A172 (cell line): ENCODE measurements at places on chromosomes 6 and 20. TPM values are rescaled to one million over a fixed set of nuclear protein-coding genes. Genes with fewer than 3 reads are reported as not detected.
A peak's percentile ranks its signal among the peaks of the same experiment; 100 is the strongest.

SALL4 gene
- 0.02 TPM in 1 of 2 replicates, not detected in the other for total RNA-seq

ADAM33 gene
- total RNA-seq: not detected in 2 replicates

MYB gene
- total RNA-seq: 1.2 and 4.1 TPM in 2 replicates

DCDC2 gene
- total RNA-seq: 0.55 and 0.62 TPM in 2 replicates

VWA7 gene
- total RNA-seq: 0.60 and 3.2 TPM in 2 replicates

KIF25 gene
- not detected in 2 replicates for total RNA-seq

HSPA12B gene
- total RNA-seq: not detected in 2 replicates

KHDRBS2 gene
- not detected in 2 replicates for total RNA-seq

PRR18 gene
- 0.14 and 0.24 TPM in 2 replicates for total RNA-seq

GRCh38 chr6:122751326-122751725 lies 28.2 kb upstream of the FABP7 start:
- DNase-seq: no peak

- no peak for DNase-seq
These were observed 61.9 kb upstream of the JARID2 start for GRCh38 chr6:15183979-15184378.

DNA sequence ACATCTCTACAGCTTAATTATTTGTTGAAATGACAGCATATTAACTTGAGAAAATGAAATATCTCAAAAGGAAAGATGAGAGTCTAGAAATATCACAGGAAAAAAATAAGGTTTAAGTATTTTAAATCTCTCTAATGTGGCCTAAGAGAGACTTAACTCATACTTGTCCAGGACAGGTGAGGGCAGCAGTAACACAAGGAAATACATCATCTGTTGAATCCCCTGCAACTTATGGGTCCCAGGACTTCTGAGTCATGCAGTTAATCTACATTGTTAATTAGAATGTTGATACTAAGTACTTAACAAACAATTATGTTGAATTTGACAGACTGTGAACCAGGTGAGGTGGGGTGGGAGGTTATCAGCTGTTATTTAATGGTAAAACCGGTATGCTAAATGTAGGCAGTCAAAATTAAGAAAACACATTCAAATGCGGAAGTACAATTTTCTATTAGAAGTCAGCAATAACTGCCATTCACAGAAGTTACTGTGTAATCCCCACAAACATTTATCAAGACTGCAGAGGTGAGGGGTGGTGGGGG lies 87.9 kb downstream of the CEP57L1 start:
- no peak for DNase-seq

- peak; percentile 32 for DNase-seq
These were observed 56.0 kb downstream of the OTOR start for GRCh38 chr20:16803965-16804792.

- DNase-seq: peak; percentile 83
These were observed 10.9 kb downstream of the ZNF217 start for GRCh38 chr20:53582574-53583351.

DNA sequence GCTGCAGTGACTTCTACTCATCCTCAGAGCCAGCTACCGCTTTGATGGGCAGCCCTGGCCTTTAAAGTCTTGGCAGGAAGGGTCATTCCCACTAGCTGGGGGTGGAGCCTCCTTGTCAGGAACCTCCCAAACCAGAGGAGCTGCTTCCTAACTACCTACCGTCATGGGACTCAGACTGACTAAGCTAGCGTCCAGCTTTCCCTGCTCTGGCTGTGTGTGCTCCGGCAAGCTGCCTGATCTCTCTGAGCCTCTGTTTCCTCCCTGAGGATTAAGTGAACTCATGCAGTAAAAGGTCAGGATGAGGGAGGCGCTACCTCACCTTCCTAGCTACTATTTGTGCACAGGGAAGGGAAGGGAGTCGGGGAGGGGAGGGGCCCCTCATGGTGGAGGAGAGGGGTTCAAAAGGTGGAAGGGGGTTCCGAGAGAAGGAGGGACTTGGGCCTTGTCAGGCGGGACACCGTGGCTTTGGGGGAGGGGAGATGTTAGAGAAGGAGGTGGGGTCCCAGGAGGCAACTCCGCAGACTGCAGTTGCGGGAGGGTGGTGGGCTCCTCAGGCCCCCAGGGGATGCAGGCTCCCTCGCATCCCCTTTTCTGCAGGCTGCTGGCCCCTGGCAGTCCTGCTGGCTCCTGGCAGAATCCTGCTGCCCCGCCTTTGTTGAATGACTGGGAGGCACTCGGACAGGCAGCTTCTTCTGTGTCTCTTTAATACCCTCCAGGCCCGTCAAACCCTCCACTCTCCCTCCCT lies 9.8 kb downstream of the DUSP15 start:
- no peak for DNase-seq

DNA sequence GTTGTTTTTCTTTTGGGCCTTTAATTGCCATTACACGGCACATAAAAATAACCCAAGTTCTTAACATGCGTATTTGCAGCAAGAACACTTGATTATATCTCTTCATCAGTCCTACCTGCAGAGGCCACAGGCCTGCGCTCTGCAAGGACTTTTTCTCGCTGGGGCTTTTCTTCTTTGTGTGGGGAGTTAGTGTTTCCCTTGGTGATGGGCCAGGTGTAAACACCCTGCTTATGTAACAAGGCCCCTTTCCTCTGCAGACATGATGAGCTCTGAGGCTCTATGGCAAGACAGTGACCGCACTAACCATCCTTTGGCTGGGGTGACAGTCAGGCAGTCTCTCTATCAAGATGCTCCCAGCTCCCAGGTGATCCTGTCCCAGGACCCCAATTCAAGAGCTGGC lies 97.8 kb upstream of the PCSK2 start:
- no peak for DNase-seq

DNA sequence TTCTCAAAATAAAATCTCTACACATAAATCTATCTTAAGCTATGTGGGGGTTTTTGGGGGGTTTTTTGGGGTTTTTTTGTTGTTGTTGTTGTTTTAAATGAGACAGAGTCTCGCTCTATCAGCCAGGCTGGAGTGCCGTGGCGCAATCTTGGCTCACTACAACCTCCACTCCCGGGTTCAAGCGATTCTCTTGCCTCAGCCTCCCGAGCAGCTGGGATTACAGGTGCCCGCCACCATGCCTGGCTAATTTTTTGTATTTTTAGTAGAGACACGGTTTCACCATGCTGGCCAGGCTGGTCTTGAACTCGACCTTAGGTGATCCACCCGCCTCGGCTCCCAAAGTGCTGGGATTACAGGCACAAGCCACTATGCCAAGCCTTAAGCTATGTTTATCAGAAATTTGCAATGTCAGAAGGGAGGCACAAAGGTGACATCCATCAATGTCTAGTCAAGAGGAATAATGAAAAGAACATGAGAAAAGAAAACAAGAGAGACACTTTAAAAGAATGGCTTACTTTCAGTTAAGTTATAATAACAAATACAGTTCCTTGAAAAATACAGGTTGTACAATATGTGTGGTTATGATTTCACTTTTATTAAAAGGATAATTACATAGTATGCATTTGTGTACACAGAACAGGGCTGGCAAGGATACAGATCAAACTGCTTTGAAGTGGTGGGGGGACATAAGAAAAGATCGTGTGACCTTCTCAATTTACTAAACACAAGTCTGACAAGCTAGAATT lies 28.6 kb downstream of the SLC23A2 start:
- DNase-seq: no peak

- no peak for DNase-seq
These were observed 15.2 kb upstream of the SIRT5 start for GRCh38 chr6:13559251-13559650.

- DNase-seq: no peak
These were observed 10.7 kb downstream of the CCN5 start for GRCh38 chr20:44725837-44726236.
